ENCODE measurements at places on chromosomes 12 and 14.

GRCh38 chr12:110931315-110931728 is 10.9 kb upstream of the MYL2 start:
- no peak for DNase-seq

- no peak for DNase-seq
Measured at GRCh38 chr14:46480817-46481216, 170.8 kb downstream of the RPL10L start.

DNA sequence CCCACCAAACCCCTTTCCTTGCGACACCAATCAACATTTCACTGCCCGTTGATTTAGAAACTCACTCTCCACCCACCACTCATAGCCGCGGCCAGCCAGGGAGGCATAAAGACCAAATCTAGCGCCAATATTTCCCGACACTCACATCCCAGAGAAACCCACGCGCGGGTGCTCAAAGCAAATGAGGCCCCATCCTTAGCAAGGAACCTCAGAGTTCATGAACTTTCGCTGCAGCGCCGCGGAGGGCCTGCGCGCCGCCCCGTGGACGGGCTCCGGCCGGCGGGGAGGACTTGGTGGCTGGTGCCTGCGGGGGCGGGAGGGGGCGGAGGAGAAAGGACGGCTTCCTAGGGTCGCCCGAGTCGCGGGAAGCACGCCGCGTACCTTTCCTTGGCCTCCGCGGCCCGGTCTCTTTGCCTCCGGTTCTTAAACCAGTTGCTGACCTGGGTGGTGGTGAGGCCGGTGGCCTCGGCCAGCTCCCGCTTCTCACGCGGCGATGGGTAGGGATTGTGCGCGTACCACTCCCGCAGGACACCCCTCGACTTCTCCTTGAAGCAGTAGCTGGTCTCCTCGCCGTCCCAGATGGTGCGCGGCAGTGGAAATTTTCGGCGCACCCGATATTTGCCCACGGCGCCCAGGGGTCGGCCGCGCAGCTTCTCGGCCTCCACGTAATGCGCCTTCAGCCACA is 886 bp downstream of the SIX1 start:
- peak; percentile 43 for DNase-seq

DNA sequence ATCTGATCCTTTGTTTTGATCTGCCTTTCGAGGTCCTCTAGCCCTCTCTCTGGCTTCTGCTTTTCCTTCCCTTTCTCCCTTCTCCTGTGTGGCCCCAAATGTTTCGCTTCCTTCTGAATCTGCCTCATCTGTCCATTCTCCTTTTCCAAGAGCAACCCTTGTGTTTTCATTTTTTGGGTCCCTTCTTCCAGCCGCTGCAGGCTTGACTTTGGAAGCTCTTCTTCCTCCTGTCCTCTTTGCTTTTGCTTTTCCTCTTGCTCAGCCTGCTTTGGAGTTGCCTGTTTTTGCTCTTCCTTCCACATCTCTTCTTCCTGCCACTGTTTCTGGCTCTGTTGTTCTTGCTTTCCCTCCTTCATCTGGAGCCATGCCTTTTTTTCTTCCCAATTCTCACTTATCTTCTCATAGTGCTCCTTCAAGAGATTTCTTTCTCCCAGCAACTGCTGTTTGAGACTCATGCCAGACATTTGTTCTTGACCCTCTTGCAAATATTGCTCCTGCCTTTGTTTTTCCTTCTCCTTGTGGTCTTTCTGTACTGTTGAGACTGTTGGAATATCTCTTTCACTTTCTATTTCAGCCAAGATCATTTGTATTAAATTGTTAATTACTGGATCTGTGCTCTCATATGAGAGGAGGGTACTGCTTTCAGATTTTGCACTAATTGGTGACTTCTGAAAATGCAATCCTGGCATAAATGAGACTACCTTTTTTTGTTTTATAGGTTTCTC is 42.4 kb downstream of the FAM186A start:
- no peak for DNase-seq

DNA sequence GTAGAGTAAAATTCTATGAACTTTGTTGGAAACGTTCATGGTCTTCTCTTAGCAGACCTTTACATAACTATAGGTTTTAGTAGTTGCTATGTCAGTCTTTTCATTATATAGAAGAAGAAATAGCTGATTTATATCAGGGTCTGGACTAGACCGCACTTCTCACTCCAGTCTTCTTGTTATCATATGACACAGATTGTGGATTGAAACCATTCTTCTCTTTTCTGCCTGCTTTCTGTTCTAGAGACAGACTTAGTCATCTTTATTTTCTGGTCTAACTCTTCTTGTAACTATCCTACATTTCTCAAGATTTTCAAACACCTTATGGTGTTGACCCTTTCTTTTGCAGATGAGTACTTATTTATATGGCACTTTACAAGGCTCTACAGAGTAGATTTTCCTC is 55.7 kb downstream of the PCNX1 start:
- DNase-seq: no peak

DNA sequence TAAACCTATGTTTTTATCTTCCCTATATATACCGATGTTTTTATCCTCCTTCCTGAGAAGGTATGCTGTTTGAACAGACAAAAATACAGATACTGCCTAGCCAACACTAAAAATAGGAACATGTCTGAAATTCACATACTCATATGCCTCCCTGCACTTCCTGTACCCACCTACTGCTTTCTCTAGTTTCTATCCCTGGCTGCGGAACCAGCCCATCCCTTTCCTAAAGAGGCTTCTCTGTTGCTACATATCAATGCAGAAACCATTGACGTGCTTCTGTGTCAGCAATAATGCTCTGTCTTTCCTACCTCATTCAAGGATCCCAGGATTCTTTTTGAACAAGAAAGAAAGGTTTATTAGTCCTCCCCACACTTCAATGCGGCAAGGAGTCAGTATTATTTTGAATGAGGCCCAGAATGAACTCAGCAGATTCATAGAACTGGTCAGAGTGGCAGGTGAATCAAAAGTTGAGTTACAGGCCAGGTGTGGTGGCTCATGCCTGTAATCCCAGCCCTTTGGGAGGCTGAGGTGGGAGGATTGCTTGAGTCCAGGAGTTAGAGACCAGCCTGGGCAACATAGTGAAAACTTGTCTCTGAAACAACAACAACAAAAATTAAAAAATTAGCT is 67.8 kb upstream of the NAP1L1 start:
- no peak for DNase-seq

- no peak for DNase-seq
Measured at GRCh38 chr12:42617622-42618021, 28.1 kb upstream of the PRICKLE1 start.

DNA sequence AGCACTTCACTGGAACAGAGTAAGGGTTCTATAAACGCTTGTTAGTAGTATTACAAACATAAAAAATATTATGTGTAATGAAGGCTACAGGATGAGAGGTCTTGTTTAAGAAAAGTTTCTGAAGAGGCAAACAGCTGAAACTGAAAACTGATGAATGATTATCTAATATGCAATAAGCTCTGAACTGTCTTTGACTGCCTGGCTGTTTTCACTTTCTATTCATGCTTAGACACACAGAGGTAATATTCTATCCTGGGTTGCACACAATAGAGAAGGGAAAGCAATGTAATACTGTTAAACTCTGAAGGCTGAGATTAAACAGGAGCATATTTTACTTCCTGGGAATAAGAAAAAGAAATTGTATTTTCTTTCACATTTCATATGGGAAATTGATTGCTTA is 251.3 kb downstream of the ALX1 start:
- no peak for DNase-seq

DNA sequence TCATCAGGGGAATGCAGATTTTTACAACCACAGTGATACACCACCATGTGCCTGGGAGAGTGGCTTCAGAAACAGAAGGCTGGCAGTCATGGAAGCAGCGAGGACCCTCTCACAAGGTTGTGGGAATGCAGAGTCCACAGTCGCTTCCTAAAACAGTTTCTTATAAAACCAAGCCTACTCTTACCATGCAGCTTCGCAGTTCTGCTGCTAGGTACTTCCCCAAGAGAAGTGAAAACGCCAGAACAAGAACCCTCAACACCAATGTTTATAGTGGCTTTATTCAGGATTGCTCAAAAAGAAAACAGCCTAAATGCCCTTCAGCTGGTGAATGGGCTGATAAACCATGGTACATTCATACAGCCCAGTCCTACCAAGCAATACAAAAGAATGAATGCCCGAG is 87.2 kb downstream of the DDX51 start:
- DNase-seq: no peak

DNA sequence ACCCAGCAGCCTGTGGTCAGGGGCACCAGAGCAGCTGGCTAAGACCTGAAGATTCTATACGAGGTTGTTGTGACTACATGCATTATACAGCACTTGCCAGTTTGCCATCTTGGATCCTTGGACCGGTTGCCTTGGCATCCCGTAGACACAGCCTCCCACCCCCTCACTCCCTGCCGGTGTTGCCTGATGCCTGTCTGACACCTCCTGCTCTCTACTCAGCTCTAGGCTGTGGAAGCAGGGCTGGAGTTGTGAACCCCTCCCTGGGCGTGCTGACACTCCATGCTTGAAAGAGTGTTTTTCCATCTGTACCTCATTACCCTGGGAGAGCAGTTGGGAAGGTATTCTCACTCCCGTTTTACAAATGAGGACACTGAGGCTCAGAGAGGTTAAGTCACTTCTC is 2.5 kb downstream of the CHGA start:
- DNase-seq: no peak

DNA sequence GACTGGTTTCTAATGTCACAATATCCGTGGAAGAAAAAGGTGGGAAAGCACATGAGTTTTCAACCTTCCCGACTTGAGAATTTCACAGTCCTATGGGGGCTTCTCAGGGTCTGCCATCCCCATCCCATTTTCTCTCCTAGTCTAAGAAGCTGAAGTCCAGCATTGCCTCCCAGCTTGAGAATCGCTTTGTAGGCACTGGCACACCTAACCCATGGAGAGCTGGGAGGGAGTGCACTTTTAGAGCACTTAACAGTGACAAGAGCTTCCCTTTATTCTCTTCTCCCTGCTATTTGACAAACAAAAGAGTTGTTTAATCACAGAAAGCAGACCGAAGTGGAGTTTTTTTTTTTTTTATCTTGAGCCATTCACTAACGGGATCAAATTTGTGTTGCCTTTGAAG is 22.8 kb upstream of the SRRM4 start:
- DNase-seq: no peak

- DNase-seq: no peak
Measured at GRCh38 chr12:80625901-80626300, 81.5 kb upstream of the MYF6 start.

- DNase-seq: peak; percentile 8
Measured at GRCh38 chr14:80850197-80850814, 91.2 kb downstream of the CEP128 start.

DNA sequence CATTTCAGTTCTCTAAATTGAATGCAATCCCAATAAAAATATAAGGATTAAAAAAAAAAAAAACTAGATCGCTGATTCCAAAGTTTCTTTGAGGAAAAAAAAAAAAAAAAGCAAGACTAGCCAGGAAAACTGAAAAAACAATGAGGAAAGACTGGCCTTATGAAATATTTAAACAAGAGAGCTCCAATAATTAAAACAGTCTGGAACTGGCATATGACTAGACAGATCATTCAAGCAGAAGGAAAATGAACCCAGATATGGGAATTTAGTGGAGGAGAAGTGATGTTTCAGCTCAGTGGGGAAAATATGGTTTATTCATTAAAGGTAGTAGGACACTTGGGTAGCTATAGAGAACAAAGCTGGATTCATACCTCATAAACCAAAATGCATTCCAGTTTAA is 42.0 kb upstream of the TBC1D15 start:
- no peak for DNase-seq

- no peak for DNase-seq
Measured at GRCh38 chr12:57760347-57760982, 5.6 kb downstream of the MARCHF9 start.

- DNase-seq: no peak
Measured at GRCh38 chr12:58046271-58046670, 104.9 kb downstream of the ATP23 start.

GRCh38 chr14:50821510-50822464 is 9.2 kb downstream of the NIN start:
- DNase-seq: peak; percentile 5

DNA sequence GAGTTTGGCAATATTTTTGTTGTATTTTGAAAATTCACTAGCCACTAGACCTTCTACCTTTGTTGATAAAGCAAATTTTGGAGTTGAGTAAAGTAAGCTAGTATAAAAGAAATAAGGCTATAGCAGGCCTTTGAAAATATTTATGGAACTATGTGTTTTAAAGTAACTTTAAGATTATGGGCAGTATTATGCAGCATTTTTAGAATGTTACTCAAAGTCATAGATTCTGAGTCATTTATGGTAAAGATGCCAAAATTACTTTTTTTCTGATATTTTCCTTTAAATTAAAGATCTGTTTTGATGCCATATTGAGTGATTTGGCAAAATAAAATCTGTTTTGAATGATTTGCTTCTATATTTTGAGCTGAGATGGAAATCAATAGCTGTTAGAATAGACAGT is 57.2 kb downstream of the SYNE2 start:
- no peak for DNase-seq

- DNase-seq: no peak
Measured at GRCh38 chr14:101820283-101820798, 58.8 kb downstream of the PPP2R5C start.

DNA sequence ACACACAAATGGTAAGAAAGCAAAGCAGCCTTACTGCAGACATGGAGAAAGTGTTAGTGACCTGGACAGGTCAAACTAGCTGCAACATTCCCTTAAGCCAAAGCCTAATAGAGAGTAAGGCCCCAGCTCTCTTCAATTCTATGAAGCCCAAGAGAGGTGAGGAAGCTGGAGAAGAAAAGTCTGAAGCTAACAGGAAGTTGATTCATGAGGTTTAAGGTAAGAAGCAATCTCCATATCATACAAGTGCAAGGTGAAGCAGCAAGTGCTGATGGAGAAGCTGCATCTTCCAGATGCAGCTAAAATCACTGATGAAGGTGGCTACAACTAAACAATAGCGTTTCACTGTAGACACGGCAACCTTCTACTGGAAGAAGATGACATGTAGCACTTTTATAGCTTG is 53.5 kb downstream of the PPP1R12A start:
- no peak for DNase-seq

DNA sequence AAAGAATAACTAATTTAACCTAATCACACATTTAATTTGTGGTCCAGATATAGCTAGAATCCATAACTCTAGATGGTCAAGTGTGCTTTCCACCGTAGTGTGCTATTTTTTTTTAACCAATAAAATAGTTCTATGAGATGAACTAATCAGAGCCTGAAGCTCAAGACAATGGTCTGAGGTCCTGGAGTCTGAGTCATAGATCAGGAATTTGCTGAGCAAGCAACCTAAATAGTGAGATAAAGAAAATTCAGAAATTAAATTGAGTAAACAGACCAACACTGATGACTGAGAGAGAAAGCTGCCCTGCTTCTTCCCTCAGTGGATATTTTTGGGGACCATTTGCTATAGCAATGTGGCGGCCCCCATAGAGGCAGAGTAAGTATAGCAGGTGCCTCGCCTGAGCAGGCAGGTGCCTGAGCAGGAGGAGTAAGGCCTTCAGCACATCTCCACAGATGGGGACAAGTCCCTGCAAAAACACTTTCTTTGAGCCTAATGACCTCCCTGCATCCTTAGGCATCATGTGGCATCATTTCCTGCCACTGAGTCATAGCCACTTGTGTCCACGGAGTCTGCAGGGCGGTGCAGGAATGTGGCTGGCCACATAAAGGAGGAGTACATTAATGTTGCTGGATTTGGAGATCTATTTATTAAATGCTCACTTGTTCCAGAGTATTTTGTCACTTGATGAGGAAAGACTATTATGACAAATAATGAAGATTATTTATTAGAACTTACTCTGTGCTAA is 13.9 kb upstream of the CLEC4E start:
- DNase-seq: no peak

- DNase-seq: no peak
Measured at GRCh38 chr14:73888971-73889370, 2.3 kb downstream of the ZNF410 start.

- no peak for DNase-seq
Measured at GRCh38 chr12:132772606-132773005, 11.0 kb upstream of the ANKLE2 start.

GRCh38 chr12:132390287-132391076 is 61.1 kb upstream of the GALNT9 start:
- no peak for DNase-seq

Measured in K562 (cell line).